ENCODE measurements at places on chromosomes 5 and 9.

GRCh38 chr9:26301046-26301445 lies 591.6 kb downstream of the CAAP1 start:
- no peak for DNase-seq

DNA sequence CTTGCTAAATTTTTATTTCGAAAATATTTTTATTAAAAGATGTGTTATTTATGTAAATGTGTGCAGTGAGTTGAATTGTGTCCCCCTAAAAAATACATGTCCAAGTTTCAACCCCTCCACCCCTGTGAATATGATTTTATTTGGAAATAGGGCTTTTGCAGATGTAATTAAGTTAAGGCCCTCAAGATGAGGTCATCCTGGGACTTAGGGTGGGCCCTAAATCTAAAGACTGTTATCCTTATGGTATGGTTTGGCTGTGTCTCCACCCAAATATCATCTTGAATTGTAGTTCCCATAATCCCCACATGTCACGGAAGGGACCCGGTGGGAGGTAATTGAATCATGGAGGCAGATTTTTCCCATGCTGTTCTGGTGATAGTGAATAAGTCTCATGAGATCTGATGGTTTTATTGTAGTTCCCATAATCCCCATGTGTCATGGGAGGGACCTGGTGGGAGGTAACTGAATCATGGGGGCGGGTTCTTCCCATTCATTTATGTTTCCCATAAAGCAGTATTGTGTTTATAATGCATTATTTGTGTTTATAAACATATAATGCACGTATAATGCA lies 1.5 kb upstream of the TMED7 start:
- DNase-seq, result no peak

DNA sequence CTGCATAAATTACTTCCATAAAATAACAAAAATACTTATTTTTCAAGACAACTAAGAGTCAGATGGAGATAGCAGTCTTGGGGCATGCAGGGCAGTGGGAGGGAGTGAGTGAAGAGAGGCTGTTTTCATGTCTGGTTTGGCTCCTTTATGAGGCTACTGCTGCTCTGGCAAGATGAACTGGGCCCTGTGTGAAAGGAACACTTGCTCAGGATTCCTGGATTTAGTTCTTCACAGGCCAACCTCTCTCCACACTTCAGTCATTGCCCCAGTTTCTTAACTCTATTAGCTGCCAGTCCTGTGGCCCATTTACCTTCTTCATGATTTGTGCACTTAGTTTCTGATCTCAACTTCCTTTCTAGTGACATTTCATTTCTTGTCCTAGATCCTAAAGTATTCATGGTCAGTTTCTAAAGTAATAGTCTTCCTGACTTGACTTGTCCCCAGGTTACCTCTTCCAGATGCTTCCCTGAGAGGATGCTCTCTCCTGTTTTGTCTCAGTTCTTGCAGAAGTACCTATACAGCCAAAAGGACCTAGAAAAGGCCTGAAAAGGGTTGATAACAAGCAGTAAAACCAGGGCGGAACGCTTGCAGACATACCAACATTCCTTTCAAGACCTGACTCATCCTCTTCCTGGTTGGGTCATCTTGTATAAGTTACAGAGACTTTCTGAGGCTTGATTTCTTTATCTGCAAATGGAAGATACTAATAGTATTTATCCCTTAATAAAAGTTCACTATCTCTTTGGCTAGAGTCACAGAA lies 77.0 kb upstream of the ZFAND5 start:
- no peak for DNase-seq

DNA sequence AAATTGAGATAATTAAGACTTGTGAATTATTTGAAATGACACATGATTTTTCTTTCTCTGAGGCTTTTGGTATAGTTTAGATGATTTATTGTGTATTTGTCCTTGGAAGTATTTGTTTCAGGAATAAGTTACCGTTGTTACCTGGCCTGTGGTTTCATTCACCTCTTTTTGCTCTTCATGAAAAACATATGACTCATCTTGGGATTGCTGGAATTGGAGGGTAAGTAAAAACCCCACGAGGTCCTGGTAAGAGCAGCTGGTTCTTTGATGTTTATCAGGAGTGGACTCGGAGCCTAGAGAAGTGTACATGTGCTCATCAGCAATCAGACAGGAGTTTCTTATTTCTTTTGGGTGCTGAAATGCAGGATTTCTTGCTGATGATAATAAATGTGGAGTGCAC lies 275.3 kb downstream of the PSAT1 start:
- DNase-seq, result no peak

DNA sequence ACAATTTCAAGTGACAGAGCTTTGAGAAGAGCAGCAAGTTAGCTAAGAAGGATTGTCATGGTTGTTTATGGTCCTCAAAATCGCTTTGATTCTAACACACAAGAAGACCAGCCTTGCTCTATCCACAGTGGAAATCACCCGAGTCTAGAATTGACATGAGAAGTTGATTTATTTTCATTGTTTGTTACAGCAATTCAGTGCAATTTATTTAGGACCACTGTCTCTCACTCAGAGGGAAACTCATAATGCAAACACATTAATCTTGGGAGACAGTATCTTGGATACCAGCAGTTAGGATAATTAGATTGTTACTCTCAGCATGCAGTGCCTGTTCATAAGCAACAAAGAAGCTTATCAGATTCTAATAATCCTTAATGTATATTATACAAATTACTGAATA lies 498.9 kb downstream of the NTRK2 start:
- no peak for DNase-seq

DNA sequence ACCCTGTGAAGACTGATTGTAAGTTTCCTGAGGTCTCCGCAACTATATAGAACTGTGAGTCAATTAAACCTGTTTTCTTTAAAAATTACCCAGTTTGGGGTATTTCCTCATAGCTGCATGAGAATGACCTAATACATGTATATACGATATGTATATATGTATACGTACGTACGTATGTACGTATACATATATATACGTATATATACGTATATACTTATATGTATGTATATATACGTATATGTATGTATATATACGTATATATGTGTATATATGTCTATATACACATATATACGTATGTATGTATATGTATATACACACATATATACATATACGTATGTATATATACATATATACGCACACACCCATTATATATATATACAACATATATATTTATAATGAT lies 1153.0 kb upstream of the CDH18 start:
- DNase-seq, result no peak

DNA sequence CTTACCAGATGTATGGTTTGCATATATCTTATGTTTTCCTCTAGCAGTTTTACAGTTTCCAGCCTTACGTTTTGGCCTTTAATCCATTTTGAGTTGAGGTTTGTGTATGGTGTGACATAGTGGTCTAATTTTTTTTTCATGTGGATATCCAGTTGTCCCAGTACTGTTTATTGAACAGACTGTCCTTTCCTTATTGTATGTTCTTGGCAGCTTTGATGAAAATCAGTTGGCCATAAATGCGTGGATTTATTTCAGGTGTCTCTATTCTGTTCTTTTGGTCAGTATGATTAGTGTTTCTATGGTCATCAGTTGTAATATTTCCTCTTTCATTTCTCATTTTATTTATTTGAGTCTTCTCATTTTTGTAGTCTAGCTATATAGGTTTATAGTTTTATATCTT lies 42.4 kb downstream of the SRFBP1 start:
- no peak for DNase-seq

GRCh38 chr5:43007246-43007910 lies 32.7 kb downstream of the ANXA2R start:
- peak; percentile 65 for DNase-seq

- DNase-seq, result no peak
These were observed 2.5 kb upstream of the RNF14 start for GRCh38 chr5:141966275-141966962.

DNA sequence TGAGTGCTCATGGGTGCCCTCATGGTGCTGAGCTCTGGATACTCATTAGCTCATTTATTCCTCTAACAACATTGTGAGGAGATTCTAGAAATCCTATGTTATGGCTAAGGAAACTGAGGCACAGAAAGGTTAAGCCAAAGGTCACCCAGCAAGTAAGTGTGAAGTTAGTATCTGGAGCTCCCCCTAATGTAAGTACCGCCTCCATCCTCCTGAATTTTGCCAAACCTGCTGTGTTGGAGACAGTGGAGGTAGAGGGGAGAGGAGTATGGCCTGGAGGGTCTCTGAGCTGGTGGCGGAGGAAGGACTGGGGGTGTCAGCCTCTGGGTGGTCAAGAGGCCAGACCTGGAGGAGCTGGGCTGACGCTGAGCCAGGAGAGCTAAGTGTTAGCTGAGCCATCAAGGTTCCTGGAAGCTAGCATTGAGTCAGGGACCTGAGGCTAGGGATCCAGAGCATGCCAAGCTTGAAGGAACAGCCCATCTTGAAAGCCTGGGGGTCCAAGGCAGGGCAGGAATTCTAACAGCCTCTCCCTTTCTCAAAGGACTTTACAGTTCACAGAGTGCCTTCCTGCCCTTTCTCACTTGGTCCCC lies 114.8 kb downstream of the RGS3 start:
- DNase-seq, result no peak

- no peak for DNase-seq
These were observed 50.5 kb downstream of the CXXC5 start for GRCh38 chr5:139698490-139699146.

- no peak for DNase-seq
These were observed 107.5 kb downstream of the NDFIP1 start for GRCh38 chr5:142215915-142216681.

DNA sequence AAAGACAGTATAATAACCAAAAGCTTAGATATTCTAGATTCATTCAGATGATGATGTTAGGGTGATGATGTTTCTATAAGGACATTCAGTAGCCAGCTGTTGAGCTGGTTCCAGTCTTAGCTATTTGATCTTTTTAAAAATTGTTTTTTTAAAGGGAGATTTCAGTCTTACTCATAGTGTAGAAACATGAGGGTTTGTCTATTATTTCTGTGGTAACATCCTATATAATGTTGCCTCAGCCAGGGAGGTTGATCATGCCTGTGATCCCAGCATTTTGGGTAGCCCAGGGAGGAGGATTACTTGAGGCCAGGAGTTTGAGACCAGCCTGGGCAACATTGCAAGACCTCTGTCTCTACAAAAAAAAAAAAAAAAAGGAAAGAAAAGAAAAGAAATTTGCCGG lies 167.8 kb downstream of the DOCK2 start:
- no peak for DNase-seq

- DNase-seq, result no peak
These were observed 13.6 kb upstream of the PHF19 start for GRCh38 chr9:120890320-120891244.

DNA sequence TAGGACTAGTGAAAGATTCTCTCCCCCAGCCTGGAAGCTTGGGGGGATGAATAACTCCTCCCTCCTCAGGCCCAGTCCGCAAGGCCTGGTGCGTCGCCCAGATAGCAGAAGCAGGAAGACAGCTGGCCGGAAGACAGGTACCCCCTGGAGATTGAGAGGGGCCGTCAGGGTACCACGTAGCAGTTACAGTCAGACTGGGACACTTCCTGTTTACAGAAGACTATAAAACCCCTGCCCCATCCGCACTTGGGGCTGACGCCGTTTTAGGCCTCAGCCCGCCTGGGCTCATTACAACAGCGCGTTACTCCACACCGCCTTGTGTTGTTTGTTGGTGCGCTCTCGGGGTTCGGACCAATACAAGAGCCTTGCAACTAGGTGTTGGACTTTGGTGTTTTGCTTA lies 15.4 kb downstream of the SEMA6A start:
- no peak for DNase-seq

- no peak for DNase-seq
These were observed 21.6 kb upstream of the FBN2 start for GRCh38 chr5:128559300-128560297.

DNA sequence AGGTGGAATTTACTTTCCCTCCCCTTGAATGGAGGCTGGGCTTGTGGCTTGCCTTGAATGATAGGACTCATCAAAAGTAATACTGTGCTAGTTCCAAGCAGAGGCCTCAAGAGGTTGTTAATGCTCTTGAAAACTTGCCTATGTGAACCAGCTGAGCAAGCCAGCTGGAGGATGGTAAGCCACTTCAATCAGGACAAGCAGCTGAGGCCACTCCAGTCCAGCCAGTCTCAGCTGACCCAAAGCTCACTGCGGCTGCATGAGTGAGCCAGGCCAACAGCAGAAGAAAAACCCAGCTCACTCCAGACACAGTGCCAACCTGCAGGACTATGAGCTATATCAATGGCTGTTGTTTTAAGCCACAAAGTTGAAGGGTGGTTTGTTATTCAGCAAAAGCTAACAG lies 182.8 kb downstream of the MCTP1 start:
- DNase-seq, result no peak

DNA sequence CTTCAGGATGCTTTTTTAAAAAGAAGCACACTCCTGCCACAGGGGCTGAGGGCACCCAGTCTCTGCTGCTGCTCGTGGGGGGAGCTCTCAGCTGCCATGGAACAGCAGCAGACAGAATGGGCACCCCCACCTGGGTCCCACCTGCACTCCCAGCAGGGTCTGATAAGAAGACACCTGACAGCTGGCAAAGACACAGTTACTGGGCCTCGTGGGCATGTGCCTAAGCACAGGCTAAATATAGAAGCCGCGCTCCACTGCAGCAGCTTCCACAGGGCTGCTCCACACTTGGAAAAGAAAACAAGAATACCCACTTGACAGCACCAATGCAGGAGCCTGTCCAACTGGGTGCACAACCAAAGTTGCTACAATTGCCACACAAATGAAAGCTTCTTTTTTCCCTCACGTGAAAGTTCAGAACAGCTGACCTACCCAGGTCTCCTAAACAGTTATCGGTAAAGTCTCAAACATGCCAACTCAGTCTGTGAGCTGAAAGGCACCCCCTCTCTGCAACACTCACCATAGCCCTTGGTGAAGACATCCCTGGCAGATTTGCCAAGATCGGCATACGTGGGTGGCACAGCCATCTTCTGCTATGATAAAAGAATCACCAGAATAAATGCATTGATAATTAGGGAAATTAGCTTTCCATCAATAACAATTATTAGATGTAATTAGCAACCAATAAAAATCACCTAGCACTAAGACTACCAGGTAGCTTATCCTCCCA lies 12.2 kb downstream of the VDAC1 start:
- no peak for DNase-seq

GRCh38 chr5:56669534-56670483 lies 145.5 kb upstream of the MAP3K1 start:
- no peak for DNase-seq
